Psoas muscle (tissue), 8 donors: ENCODE measurements at places on chromosomes 1 and 21. TPM values are rescaled to one million over a fixed set of nuclear protein-coding genes. Genes with fewer than 3 reads are reported as not detected.

GRCh38 chr1:42201986-42202385 is 37.4 kb upstream of the GUCA2A start:
- DNase-seq: no peak

Gene OR2T2
- not detected for total RNA-seq

DNA sequence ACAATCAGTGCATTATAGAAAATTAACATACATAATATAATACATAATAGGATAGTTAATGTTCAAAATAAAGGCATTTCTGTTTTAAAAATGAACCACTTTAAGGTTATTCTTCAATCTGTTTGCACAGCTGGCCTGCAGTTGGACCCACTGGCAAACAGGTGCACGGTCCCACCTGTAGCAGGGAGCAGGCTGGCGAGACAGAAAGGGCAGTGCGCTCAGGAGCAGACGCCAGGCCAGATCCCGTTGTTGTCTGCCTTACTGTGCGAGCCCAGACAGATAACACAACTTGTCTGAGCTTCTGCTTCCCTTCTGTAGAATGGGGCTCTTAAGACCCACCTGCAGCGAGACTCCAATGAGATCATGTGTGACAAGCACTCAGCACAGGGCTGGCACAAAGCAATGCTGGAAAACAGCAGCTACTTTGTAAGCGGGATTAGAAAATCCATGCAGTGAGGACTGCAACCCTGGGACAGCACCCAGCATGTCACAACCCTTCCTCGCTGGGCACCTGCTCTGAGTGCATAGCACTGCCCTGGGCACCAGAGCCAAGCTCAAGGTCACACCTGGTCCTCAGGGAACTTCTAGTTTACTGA is 33.5 kb downstream of the VPS26C start:
- no peak for DNase-seq

DNA sequence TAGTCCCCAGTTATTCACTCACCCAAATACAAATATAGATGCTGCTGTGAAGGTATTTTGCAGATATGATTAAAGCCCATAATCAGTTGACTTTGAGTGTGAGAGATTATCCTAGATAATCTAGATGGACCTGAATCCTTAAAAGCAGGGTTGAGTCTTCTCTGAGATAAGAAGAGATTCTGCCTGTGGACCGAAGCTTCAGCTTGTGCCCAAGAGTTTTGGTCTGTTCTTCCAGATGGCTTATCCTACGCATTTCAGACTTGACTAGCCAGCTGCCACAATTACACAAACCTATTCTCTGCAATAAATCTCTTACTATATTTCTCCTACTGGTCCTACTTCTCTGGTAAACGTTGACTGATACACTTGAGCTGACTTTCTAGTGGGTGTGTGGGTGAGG is 145.1 kb downstream of the KCNJ6 start:
- DNase-seq: no peak

DNA sequence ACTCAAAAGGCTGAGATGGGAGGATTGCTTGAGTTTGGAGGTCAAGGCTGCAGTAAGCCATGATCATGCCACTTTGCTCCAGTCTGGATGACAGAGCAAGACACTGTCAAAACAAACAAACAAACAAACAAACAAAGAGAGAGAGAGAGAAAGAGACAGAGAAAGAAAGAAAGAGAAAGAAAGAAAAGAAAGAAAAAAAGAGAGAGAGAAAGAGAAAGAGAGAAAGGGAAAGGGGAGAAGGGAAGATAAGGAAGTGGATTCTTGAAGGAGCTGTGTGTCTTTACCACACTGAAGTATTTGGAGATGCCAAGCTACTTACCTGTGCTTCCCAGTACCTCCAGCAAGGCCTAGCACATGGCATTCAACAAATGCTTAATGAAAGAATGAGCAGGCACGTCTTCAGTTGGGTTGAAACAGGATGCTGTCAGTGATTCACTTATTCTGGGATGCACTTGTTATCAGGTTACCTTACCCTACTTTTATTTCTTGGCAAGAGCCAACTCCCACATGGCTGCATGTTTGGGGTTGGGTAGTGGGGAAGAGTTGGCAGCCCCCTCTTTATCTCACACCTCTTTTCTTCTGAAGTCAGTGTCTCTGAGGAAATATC is 28.8 kb downstream of the CD101 start:
- no peak for DNase-seq

DNA sequence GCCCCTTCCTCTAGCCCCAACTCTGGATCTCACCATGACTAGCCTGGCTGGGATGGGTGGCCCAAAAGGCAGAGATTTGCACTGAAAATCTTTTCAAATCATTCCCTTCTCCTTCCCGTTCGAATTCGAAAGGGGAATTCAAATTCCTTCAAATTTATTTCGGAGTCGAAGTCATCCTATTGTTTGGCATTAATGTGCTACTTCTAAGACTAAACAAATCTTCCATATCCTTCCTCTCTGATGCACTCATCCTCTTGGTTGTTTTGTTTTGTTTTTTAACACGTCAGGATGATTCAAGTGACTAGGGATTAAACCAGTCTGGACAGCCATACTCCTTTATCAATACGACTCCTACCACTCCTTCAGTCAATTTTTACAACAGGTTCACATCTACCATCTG is 95.5 kb upstream of the SGIP1 start:
- DNase-seq: no peak

DNA sequence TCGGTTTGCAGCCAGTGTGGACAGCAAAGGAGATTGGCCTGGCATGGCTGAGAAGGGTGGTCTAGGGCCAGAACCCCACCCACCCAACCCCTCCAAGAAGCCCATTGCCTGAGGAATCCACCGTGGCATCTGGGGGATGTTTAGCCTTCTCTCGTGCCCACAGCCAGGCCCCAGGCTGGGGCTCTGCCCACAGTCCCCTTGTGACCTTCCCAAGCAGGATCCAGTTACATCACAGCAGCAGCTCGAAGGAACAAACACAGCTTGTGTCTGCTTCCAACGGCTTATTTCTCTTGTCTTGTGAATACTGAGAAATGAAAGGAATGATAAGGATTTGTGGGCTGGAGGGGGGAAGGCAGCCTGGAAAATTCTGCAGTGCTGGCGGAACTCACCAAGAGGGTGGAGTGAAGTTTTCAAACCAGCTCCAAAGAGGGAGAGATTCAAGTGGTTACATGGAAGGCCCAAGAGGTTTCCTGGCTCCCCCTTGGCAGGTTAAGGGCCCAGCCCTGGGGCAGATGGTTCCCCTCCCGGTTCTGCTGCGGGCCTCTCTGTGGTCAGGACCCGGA is 61.6 kb downstream of the DHRS3 start:
- peak; percentile 81 for DNase-seq

- no peak for DNase-seq
Measured at GRCh38 chr1:50251702-50252101, 143.0 kb downstream of the ELAVL4 start.

- DNase-seq: peak; percentile 86
Measured at GRCh38 chr1:53328009-53328461, at the start of gene LRP8. TSS of gene LRP8 (minus strand) at chr1:53328070. CDS start at chr1:53327912, 158 bp downstream.

DNA sequence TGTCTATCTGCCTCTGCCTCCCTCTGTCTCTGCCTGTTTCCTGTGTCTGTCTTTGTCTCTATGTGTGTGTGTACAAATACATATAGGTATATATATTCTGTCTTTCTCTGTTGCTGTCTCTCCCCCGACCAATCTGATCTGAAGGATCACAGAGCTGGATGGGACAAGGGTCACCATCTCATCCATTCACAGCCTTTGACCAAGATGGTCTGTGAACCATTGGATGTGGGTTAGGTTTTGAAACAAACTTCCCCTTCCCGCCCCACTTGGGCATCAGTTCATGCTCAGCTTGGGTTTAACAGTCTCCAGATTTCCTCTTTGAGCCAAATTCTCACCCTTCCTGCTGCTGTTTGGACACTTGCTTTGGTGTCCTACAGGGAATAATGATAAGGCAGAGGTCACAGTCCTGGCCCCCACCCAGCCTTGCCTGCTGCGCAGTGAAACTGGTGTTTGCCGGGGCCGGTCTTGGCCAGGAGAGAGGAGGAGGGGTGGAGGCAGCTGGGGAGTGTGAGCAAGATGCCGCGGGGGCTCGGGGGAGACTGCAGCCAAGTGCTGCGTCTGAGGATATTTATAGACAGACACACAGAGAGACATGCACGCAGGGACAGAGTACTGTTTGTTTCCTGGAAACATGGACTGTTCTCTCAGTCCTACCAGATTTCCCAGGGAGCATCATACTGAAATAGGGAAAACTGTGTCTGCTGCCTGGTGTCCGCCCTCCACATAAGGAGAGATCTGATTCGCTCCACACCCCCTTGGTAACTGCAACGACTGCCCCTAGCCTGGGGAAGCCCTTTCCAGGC is 27.0 kb upstream of the BTG2 start:
- DNase-seq: peak; percentile 98

DNA sequence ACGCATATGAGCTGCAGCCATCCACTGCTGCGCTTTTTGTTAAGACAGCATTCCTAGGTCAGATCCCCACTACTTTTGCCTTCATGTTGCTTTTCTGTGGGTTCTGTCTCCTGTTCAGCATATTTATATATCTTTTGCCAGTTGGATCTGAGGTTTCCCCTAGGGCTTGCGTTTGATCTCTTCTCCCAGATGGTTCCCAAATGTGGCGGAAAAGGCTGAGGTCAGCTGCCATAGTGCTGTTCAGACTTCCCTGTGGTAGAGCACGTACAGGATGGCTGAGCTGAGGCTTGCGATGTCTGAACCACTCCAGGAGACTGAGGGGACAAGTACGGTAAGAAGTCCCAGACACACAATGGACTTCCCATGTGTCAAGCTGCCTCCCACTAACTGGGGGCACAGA is 39.8 kb downstream of the COL6A1 start:
- DNase-seq: no peak

Gene AGMAT
- 3.6 TPM for total RNA-seq

GRCh38 chr1:26828411-26828991 is 2.0 kb downstream of the ZDHHC18 start:
- no peak for DNase-seq

Gene RNF115
- total RNA-seq: 45.9 TPM

DNA sequence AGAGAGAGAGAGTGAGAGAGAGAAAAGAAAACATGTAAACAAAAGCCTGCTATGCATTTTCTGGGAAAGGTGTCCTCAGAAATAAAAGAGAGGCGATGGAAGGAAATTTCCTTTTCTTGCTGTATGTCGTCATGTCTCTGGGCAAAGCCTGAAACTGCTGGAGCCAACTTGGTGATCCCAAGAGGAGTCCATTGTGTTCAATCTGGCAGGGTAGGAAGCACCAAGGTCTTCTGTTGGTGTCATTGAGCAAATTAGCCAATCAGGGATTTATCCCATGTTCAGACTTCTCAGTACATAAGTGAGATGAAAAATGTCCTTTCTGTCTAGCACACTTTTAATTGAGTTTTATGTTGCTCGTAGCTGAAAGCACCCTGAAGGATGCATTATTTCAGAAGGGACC is 260.0 kb upstream of the KAZN start:
- DNase-seq: no peak

Gene TRAF5
- total RNA-seq: 1.8 TPM

GRCh38 chr1:65323246-65323645 is 13.9 kb downstream of the DNAJC6 start:
- DNase-seq: no peak
